Fibroblast of the aortic adventitia (primary cell): ENCODE measurements at places on chromosomes 5 and 9. TPM values are rescaled to one million over a fixed set of nuclear protein-coding genes. Genes with fewer than 3 reads are reported as not detected.

The DNAH5 gene
- total RNA-seq = under 0.01 and 0.18 TPM in 2 replicates

The TIGD6 gene
- 5.7 and 7.3 TPM in 2 replicates for total RNA-seq

The PAX5 gene
- not detected in 2 replicates for total RNA-seq

The C9orf43 gene
- 0.63 and 1.7 TPM in 2 replicates for total RNA-seq

The IGFBPL1 gene
- total RNA-seq = not detected in 2 replicates

The LAMC3 gene
- total RNA-seq = 0.08 TPM in 1 of 2 replicates, not detected in the other

The FBXL17 gene
- 8.3 and 19.7 TPM in 2 replicates for total RNA-seq

The AGPAT2 gene
- 6.2 and 29.0 TPM in 2 replicates for total RNA-seq

The SLC6A18 gene
- total RNA-seq = not detected in 2 replicates

The DND1 gene
- total RNA-seq = 0.18 TPM in 1 of 2 replicates, not detected in the other

The IL13 gene
- not detected in 2 replicates for total RNA-seq

The LCN15 gene
- total RNA-seq = not detected in 2 replicates

The PCDHAC1 gene
- total RNA-seq = 0.16 TPM in 1 of 2 replicates, not detected in the other

The SLC4A9 gene
- not detected in 2 replicates for total RNA-seq

The DDX41 gene
- total RNA-seq = 58.5 and 138 TPM in 2 replicates

The CER1 gene
- total RNA-seq = not detected in 2 replicates

The TAF11L10 gene
- not detected in 2 replicates for total RNA-seq

The NXNL2 gene
- total RNA-seq = 0.74 and 1.1 TPM in 2 replicates

The FKTN gene
- 9.3 and 40.7 TPM in 2 replicates for total RNA-seq

The GRXCR2 gene
- 0.09 TPM in 1 of 2 replicates, not detected in the other for total RNA-seq

The HBEGF gene
- 0.41 and 0.90 TPM in 2 replicates for total RNA-seq

The CCDC180 gene
- 4.2 and 27.2 TPM in 2 replicates for total RNA-seq

The GOLM1 gene
- total RNA-seq = 53.5 and 72.0 TPM in 2 replicates

The DRD1 gene
- 0.18 TPM in 1 of 2 replicates, not detected in the other for total RNA-seq

The DMGDH gene
- total RNA-seq = 4.2 and 7.3 TPM in 2 replicates

The EIF4E1B gene
- total RNA-seq = not detected in 2 replicates

The SLC34A3 gene
- total RNA-seq = not detected in 2 replicates

The PPP2R2B gene
- 1.6 TPM in 1 of 2 replicates, not detected in the other for total RNA-seq

The WNK2 gene
- total RNA-seq = not detected in 2 replicates

The MYMK gene
- total RNA-seq = not detected in 2 replicates

The MSANTD3 gene
- total RNA-seq = 50.9 and 76.1 TPM in 2 replicates

The SGTB gene
- 6.1 and 16.4 TPM in 2 replicates for total RNA-seq

The SIT1 gene
- 0.18 and 1.6 TPM in 2 replicates for total RNA-seq

The PCDHGA8 gene
- 2.5 and 3.8 TPM in 2 replicates for total RNA-seq

The SLC25A48 gene
- not detected in 2 replicates for total RNA-seq

The PELO gene
- total RNA-seq = 9.2 and 18.9 TPM in 2 replicates

The IFNA4 gene
- not detected in 2 replicates for total RNA-seq

The TTC33 gene
- 13.7 and 15.9 TPM in 2 replicates for total RNA-seq
